ENCODE measurements at places on chromosomes 5 and 9. TPM values are rescaled to one million over a fixed set of nuclear protein-coding genes. Genes with fewer than 3 reads are reported as not detected.

GRCh38 chr9:106307670-106308069, 555.3 kb upstream of the ZNF462 start:
- DNase-seq: no peak

GRCh38 chr9:87742813-87743428, 17.0 kb downstream of the CTSL start:
- DNase-seq: no peak

DNA sequence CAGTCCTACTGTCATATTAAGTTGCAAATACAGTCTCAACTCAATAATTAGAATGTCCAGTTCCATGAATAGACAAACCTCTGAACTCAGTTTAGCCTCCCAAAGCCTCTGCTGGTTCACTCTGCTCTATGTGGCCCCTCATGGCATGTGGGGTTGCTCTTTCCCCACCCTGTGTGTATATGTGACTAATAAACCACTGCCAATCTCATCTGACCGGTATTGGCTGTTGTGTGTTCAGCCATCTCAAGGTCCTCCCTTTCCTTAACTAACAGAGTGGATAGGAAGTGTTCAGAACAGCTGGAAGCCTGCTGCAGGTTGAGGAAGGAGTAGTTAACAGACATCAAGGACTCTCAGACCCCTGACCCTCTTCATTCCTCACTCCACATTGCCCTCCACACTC, 55.3 kb downstream of the IL33 start:
- DNase-seq: no peak

- no peak for DNase-seq
Measured at GRCh38 chr5:108876451-108876850, 128.8 kb downstream of the FER start.

GRCh38 chr9:89358376-89358916, 40.1 kb downstream of the SECISBP2 start:
- no peak for DNase-seq

CSF1R gene
- 74.8 TPM for total RNA-seq

PWWP2A gene
- total RNA-seq: 26.6 TPM

Measured in sciatic nerve (tissue), 2 donors.